ENCODE measurements at places on chromosomes 4 and X. TPM values are rescaled to one million over a fixed set of nuclear protein-coding genes. Genes with fewer than 3 reads are reported as not detected.

Gene TMEM35A
- 0.89 TPM for total RNA-seq

DNA sequence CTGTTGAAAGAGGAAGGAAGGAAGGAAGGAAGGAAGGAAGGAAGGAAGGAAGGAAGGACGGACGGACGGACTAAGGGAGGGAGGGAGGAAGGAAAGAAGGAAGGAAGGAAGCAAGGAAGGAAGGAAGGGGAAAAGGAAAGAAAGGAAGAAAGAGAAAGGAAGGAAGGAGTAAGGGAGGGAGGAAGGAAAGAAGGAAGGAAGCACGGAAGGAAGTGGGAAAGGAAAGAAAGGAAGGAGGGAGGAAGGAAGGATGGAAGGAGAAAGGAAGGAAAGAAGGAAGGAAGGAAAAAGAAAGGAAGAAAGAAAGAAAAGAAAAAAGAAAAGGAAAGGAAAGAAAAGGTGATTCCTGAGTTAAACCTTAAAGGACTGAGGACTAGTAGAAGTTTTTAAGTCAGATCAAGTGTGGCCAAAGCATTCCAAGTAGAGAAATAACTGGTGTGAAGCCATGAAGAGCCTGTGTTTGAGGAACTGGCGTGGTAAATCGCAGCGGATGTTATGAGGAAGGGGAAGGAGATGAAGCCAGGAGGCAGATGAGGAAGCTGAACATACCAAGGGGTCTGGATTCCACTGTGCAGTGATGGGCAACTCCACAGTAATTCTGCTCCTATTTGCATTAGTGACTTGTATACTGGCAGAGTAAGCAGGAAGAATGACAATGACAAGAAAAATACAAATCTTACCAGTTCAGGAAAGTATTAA, 163.5 kb downstream of the MGST2 start:
- DNase-seq = no peak

Gene AADAT
- 10.3 TPM for total RNA-seq

Gene TCEAL5
- total RNA-seq = 0.36 TPM

GRCh38 chr4:152431291-152431690, 104.6 kb downstream of the FBXW7 start:
- no peak for DNase-seq

GRCh38 chr4:78650106-78651024, 98.8 kb downstream of the ANXA3 start:
- peak; percentile 89 for DNase-seq

DNA sequence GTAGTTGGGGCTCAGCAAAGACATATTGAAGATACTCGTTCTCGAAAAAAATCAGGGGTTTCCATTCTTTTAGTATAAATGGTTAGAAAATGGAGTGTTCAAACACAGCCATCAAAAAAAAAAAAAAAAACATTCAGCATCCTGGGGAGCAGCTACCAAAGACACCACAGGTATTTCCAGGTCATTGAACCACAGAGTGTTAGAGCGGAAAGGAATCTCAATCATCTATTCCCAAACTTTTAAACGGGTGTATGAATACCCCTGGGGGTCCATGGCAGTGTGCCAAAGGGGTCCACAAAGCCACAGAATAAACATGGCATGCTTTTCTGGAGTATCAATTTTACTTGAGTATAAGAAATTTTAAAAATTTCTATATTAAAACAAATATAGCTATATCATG, 6.9 kb upstream of the FGF16 start:
- DNase-seq = peak; percentile 22

DNA sequence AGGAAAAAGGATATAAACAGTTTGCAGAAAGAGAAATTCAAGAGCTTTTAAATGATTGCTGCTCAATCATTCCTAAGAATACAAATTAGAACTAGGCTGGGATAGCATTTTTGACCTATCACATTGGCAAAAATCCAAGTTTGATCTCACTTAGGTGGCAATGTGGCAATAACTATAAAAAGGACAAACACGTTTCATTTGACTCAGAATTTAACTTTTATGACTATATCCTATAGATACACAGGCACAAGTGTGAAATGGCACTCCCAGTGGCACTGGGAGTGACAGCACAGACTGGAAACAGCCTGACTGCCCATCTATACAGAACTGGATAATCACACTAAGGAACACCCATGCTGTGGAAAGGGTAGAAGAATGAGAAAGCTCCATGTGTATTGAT, 11.1 kb downstream of the CENPU start:
- no peak for DNase-seq

All from astrocyte (in vitro differentiated cells and primary cell).